Hematopoietic multipotent progenitor cell treated with erythropoietin and hydrocortisone succinate and interleukin-3 and kit ligand, for 6 days (in vitro differentiated cells): ENCODE measurements at places on chromosomes 7 and 10.

DNA sequence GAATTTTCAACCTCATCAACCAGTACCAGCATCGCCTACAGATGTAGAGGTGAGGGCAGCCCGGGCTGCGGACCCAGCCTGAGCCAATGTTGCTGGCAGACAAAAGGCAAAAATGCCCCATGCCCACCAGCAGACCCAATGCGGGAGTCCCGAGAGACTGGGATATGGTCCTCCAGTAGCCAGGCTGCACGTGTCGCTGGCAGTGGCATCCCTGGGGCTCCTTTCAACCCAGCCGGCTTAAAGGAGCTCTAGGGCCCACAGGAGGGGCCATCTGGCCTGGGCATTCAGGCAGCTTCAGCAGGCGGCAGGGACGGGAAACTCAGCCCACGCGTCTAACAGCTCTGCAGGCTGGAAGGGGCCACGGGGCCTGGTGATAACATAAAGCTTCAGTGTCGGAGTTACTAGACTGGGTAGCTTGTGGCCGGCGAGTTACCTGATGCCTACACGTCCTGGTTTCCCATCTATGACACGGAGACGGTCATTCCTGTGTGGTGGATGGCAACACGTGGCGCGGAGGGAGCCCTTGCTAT is 70.7 kb downstream of the PROSER2 start:
- DNase-seq, result no peak

DNA sequence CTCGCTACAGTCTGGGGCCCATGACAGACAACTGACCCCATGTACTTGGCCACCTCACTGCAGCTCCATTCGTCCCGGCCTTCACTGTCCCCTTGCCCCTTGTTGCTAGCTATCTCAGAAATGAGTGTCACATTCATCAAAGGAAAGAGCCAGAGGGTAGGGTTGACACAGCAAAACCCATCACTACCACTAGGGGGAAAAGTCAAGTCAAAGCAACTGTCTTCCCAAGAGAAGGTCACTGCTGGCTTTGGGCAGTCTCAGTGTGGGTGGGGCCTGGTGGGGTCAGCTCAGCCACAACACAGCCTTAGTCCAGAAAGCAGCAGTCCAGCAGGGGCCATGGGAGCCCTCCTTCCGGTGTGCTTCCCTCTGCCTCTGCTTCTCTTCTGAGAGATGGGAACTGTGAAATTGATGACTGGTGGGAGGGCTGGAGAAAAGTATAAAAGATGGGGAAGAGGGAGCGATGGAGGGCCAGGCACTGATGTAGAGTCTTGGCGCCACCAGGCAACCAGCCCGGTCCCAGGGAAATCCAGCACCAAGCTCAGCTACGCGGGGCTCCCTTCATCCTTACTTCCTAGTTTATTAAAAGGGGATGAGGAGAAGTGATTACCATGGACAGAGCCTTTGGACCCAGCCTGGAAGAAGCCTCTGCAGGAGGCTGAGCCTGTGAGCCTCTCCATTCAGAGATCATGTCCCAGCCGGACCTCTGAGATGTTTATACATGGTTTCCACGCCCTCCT is 58.0 kb downstream of the PLXNA4 start:
- peak; percentile 58 for DNase-seq

- DNase-seq, result peak; percentile 17
Observed at GRCh38 chr10:88386204-88386788, 196.8 kb downstream of the RNLS start.

DNA sequence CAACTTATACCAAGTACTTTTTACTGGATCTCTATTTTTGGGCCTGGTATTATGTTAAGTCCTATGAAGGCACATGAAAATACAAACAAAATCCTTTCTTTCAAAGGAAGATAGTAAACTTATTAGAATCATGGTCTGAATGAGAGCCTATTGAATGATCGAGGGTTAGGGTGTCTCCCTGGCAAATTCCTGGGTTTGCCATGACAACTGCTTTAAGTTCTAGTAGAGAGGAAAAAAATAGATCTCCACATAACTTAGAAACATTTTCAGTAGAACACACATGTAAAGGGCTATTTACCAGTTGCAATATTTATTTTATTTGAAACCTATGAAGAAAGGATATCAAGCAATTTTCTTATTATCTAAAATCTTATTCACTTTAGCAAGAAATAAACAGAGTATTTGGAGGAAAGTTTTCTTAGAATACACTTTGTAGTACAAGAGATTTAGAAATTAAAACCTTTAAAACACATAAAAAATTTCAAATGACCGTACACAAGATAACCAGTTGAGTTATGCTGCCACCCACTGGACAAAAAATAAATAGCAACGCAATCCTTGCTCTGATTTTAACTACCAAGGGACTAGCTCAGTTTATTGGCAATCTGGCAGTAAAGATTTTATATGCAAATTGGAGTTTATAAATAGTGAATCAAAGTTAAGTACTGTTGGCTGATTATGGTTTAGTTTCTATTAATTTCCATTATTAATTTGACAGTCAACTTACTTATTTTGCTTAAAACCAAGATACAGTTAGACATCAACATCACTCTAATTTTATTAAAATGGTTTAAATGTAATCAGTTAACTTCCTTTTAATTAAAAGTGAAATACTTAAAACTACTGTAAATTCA is 33.9 kb downstream of the CACUL1 start:
- peak; percentile 76 for DNase-seq

DNA sequence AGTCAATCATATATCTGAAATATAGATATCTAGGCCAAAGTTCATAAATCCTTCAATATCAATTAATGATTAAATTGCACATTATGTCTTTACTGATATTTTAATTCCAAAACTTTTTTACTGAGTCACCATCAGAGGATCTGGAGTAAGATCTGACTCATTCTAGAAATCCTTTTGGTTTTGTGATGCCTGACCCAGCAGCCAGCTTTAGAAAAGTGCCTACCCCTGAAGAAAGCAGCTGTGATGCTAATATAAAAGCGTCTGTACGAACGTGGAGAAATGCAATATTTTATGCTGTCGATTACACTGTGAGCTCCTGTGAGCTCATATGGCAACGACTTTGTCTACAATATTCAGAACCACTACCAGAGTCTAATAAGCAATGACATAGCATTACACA is 142.5 kb upstream of the LRRTM3 start:
- no peak for DNase-seq

DNA sequence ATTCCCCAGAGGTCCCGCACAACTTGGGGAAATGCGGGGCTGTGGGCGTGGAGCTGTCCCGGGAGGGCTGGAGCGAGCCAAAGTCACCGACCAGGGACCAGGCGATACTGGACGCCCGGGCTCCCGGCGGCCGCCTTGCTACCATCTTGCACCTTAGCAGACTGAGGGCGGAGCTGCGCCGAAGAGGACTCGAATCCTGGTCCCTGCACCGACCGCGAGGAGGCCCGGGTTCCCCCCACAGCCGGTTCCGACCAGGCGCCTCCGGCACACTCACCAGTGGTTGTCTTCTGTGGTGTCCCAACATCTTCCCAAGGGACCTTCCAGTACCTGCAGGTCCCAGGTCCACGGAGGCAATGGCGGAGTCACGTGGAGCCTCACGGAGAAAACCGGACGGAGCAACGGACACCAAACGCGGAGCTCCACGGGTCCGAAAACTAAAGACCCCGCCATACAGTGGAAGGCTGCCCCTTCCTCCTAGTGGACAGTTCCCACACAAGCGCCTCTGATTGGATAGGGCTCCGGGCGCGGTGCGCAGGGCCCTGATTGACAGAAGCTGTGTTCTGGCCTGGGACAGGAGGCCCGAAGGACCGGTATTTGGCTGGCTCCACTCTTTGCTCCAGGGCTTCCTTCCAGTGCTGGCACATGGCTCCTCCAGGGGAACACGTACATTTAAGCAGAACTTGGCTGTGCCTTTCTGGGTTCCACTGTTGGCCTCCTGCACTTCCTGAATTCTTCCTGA is 124.6 kb upstream of the ZNF479 start:
- DNase-seq, result no peak

- DNase-seq, result no peak
Observed at GRCh38 chr7:108062250-108063014, 59.5 kb upstream of the LAMB1 start.

DNA sequence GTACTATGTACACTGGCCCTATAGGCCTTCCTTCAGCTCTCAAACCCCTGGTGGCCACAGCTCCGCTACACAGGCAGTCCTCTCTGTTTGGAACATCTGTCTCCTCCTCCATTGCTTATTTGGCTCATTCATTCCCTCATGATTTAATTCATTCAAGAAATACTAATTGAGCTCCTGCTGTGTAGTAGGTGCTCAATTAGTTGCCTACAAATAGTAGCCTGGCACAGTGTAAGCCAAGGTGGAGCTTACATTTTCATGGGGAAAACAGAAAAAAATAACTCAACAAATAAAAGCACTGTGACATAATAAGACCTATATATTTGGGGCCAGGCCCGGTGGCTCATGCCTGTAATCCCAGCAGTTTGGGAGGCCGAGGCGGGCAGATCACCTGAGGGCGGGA is 3.4 kb upstream of the FIS1 start:
- peak; percentile 28 for DNase-seq
